ENCODE measurements at places on chromosomes 3 and 15. TPM values are rescaled to one million over a fixed set of nuclear protein-coding genes. Genes with fewer than 3 reads are reported as not detected.

DNA sequence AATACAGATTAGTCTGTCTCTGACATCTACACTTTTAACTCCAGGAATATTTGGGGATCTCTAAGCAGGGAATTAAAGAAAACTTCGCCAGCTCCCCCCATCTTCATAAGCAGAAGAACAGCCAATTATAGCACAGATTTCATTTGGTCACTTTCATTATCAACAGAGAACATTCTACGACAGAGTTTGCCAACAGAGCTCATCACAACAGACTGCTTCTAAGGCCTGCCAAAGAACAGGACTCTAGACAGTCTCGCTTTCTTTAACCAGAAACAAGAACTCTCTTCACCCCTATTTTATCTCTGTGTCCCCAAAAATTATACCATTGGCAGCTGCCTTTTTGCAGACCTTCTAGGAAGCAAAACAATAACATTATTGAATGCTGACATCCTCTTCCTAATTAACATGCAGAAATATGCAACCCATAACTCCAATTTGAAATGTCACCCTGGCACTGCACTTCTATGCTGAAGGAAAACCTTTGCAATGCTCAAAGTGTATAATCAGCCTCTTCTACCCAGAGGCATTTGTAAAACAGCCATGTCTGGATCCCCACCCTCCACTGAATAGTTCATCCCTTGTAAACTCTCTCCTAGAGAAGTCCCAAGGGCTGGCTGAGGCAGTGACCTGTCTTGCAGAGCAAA lies 552.8 kb downstream of the MAGI1 start:
- no peak for DNase-seq
- H3K4me3 ChIP-seq: no peak overlapping the region
- peaks cover 35% of the 10 kb centered on the region for H3K4me1 ChIP-seq
- H3K27me3 ChIP-seq: no peaks in the 10 kb centered on the region

DNA sequence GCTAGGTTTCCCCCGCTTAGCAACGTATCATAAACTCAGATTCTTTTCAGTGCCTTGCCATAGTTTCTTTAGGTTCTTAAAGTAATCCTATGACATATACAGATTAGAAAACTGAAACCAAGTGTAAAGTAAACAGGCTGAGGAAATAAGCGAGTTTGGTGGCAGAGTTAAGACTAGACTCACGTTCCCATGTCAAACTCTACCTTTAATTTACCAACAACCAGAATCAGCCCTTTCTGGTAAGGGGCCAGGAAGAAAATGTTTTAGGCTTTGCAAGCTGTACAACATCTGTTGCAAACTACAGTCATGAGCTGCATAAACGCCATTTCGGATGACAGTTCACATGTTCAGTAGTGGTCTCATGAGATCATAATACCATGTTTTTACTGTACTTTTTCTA lies 128.0 kb upstream of the PRICKLE2 start:
- no peaks in the 10 kb centered on the region for H3K27me3 ChIP-seq
- no peak overlapping the region for H3K27ac ChIP-seq
- H3K36me3 ChIP-seq: no peaks in the 10 kb centered on the region
- no peak overlapping the region for H3K4me3 ChIP-seq

DNA sequence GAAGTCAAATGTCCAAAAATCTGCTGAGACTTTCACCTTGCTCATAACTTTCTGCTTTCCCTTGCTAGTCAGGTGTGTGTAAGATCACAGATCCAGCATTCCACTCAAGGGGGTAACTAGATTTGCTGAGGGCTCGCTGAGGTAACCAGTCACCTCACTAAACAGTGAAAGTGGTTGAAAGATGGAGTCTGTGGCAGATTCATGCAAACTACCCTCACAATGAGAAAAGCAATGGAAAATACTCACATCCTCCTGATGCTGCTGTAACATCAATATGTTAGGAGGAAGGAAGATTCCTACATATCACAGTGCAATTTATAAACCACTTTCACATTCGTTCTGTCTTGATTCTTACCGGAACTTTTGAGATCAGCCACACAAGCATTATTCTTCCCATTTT lies 174.3 kb upstream of the BCL6 start:
- no peaks in the 10 kb centered on the region for H3K27me3 ChIP-seq
- no peaks in the 10 kb centered on the region for H3K4me1 ChIP-seq
- no peak overlapping the region for H3K4me3 ChIP-seq

DNA sequence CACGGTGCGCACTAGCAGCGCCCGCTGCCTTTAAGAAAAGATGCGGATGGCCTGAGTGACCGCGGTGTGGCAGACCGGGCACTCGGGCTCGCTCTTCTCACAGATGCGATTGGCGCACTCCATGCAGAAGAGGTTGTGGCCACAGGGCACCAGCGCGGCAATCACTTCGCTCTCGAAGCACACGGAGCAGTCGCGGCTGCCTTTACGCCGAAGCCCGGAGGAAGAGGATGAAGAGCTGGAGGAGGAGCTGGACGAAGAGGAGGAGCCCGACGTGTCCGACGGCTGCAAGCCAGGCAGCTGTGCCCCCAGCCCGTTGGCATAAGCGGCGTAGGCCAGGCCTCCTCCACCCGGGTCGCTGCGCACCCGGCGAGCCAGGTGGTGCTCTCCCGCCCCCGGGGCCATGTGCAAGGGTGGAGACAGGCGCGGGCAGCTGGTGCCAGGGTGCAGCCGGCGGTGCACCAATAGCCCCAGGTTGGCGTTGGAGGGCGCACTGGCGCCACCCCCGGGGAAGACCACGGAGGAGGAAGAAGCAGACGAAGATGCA lies 2.6 kb downstream of the MEX3B start:
- peak; percentile 23 for DNase-seq
- H3K4me1 ChIP-seq: peaks cover 19% of the 10 kb centered on the region
- H3K36me3 ChIP-seq: peaks cover 14% of the 10 kb centered on the region
- no peaks in the 10 kb centered on the region for H3K27me3 ChIP-seq
- no peak overlapping the region for H3K27ac ChIP-seq

DNA sequence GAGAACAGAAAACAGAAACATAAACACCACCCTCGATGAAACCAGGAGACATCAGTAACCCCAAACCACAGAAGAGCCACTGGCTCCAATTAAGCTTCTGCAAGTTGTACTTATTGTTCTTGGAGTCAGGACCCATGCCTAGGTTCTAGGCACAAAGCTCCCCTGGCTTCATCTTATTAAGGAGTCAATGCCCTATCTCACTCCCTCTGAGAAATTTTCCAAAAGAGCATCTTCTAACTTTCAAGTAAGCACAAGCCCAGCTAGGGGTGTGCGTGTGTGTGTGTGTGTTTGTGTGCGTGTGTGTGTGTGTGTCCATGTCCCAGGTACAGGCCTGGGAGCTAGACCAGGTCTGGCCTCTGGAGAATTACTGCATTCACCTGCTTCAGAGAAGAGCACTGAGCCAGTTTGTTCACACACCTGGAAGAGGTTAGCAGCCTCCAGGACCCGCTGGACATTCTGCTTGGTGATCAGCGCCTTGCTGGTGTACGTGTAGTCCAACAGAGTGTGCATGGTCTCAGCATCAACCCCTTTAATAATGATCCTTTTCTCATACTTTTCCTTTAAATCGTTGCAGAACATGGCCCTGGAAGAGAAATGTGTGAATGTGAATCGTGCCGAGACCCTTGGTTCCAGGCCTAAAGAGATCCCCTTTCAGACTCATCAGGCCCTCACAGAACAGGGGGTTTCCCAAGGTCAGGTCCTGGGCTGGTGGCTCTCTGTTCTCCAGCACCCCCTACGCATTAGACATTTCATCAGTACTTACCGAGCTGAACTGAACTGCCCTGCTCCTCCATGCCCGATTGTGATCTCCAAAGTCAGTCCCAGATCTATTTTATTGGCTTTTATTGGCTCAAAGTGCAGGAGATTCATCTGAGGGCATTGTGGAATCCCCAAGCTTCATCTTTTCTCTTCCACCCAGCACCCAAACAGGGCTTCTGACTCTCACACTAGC lies 27.8 kb downstream of the KLHL6 start:
- no peaks in the 10 kb centered on the region for H3K36me3 ChIP-seq
- no peak overlapping the region for H3K27ac ChIP-seq
- H3K4me3 ChIP-seq: no peak overlapping the region
- no peak for DNase-seq
- H3K4me1 ChIP-seq: no peaks in the 10 kb centered on the region

GRCh38 chr3:164209363-164209762 lies 868.9 kb downstream of the SI start:
- H3K4me1 ChIP-seq: no peaks in the 10 kb centered on the region
- DNase-seq: no peak
- no peaks in the 10 kb centered on the region for H3K36me3 ChIP-seq
- no peaks in the 10 kb centered on the region for H3K27me3 ChIP-seq

- DNase-seq: no peak
- no peaks in the 10 kb centered on the region for H3K36me3 ChIP-seq
- H3K4me1 ChIP-seq: no peaks in the 10 kb centered on the region
- H3K4me3 ChIP-seq: no peak overlapping the region
- H3K27me3 ChIP-seq: no peaks in the 10 kb centered on the region
Measured at GRCh38 chr3:11913316-11913715, 66.6 kb upstream of the TAMM41 start.

GRCh38 chr3:51873876-51874275 lies 1.5 kb downstream of the IQCF5 start:
- H3K36me3 ChIP-seq: no peaks in the 10 kb centered on the region
- no peaks in the 10 kb centered on the region for H3K4me1 ChIP-seq
- DNase-seq: no peak

GRCh38 chr15:101027920-101028319 lies 108.8 kb downstream of the LRRK1 start:
- DNase-seq: no peak
- peaks cover 8% of the 10 kb centered on the region for H3K4me1 ChIP-seq
- H3K27ac ChIP-seq: no peak overlapping the region
- no peaks in the 10 kb centered on the region for H3K36me3 ChIP-seq
- no peaks in the 10 kb centered on the region for H3K27me3 ChIP-seq

DNA sequence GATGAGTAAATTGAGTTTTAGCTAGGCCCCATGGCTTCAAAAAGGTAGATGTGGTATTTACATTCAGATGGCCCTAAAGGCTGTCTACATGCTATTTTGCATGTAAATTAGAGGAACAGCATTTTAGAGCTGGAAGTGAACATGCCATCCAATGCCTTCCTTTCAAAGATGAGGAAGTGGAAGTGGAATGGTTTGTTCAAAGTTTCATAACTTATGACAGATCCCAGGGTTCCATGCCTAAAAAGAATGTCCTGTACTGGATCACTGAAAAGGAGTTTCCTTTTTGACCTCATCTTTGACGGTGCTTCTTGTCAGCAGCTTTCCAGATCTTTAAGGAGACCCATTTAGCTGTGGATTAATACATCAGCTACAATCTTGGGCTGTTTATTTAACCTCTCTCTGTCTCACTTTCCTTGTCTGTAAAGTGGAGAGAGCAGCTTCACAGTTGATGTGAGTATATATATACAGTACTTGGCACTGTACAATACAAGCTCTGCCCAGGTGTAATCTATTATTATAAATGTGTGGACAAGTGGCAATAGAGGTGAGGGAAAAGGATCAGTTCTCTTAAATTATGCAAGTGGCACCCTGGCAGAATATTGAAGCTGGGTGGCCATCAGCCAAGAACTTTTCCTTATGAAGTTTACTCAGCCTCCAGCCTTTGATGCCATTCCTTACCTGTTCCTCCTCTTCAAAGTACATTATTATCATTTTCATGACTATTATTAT lies 68.7 kb upstream of the GOLGA8B start:
- no peaks in the 10 kb centered on the region for H3K36me3 ChIP-seq
- no peaks in the 10 kb centered on the region for H3K27me3 ChIP-seq
- no peak overlapping the region for H3K4me3 ChIP-seq
- H3K4me1 ChIP-seq: no peaks in the 10 kb centered on the region
- no peak overlapping the region for H3K27ac ChIP-seq
- DNase-seq: no peak

- H3K27ac ChIP-seq: no peak overlapping the region
- no peaks in the 10 kb centered on the region for H3K4me1 ChIP-seq
- H3K4me3 ChIP-seq: no peak overlapping the region
- DNase-seq: no peak
- H3K27me3 ChIP-seq: no peaks in the 10 kb centered on the region
Measured at GRCh38 chr3:2790266-2790815, 319.8 kb downstream of the IL5RA start.

AP3B2 gene
- total RNA-seq: 0.79 TPM

P2RY12 gene
- total RNA-seq: 1.4 TPM

LCMT2 gene
- total RNA-seq: 4.8 TPM

SYNM gene
- total RNA-seq: 455 TPM
